ENCODE measurements at places on chromosomes 3 and 15. TPM values are rescaled to one million over a fixed set of nuclear protein-coding genes. Genes with fewer than 3 reads are reported as not detected.
A peak's percentile ranks its signal among the peaks of the same experiment; 100 is the strongest.

DNA sequence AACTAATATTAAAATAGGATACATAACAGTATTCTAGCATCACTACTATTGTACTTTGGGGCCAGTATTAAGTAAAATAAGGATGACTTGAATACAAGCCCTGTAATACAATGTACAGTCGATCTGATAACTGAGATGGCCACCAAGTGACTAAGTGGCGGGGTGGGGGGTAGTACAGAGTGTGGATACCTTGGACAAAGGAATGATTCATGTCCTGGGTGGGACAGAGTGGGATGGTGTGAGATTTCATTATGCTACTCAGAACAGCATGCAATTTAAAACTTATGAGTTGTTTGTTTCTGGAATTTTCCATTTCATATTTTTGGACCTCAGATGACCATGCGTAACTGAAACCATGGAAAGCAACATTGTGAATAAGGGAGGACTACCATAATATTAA lies 46.0 kb downstream of the SLC7A14 start:
- no peak overlapping the region for H3K27ac ChIP-seq
- H3K4me1 ChIP-seq = peaks cover 21% of the 10 kb centered on the region
- no peak overlapping the region for H3K4me3 ChIP-seq
- H3K36me3 ChIP-seq = no peaks in the 10 kb centered on the region

DNA sequence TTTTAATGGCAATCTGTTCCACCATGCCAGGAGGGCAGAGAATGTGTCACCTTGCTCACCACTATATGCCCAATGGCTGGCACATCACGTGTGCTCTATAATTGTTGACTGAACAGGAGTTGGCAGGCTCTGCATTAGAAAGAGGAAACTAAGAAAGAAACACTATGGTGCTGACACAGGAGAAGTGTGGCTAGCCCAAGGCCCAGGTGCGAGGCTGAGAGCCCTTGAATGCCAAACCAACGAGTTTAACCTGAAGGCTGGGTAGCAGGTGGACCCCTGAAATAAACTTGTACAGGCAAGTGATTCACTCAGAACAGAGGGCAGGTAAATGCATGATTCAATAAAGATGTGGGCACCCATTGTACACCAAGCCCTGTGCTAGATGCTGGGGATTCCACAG lies 2.4 kb downstream of the CHCHD4 start:
- 0 out of 2 replicates have a peak overlapping the region, but pooled peaks have one; percentile 87 for H3K4me3 ChIP-seq
- peaks cover 23% of the 10 kb centered on the region for H3K4me1 ChIP-seq
- peaks cover 8% of the 10 kb centered on the region for H3K36me3 ChIP-seq

- no peaks in the 10 kb centered on the region for H3K36me3 ChIP-seq
- peak; percentile 67 for DNase-seq
- H3K27me3 ChIP-seq = no peaks in the 10 kb centered on the region
- no peak overlapping the region for H3K4me3 ChIP-seq
Measured at GRCh38 chr3:194561306-194561974, 71.8 kb downstream of the TMEM44 start.

DNA sequence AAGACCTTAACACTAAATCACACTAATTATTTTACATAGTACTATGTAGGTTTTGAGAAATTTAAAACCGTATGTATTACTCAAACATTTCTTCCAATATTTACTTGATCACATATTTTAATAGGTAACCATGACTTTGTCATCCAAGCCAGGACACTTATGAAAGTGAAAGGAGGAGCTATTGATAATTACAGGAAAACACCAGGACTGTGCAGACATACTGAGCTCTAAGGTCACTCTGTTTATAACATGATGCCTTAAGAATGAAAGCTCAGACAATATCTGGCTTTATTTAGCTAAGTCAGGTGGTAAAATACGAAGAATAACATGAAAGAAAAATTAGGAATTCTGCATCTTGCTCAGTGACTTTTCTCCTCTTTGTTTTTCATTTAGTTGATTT lies 216.0 kb upstream of the NANOGP8 start:
- no peak for DNase-seq
- H3K27ac ChIP-seq = no peak overlapping the region
- H3K36me3 ChIP-seq = no peaks in the 10 kb centered on the region
- H3K27me3 ChIP-seq = no peaks in the 10 kb centered on the region
- H3K4me1 ChIP-seq = peaks cover 16% of the 10 kb centered on the region

DNA sequence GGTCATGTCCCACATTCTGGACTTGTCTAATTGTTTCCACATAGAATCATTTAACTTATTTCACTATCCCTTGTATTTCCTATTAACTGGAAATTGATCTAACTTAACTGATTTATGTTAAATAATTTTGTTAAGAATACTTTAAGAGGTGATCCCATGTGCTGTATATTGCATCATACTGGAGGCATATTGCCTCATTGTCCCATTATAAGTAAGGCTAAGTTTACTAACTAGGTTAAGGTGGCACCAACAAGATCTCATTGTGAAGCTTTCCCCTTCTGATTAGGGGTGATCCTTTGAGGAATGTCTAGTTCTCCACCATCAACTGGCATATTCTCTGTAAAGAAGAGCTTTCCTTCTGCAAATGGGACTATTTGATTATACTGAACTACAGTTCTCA lies 24.4 kb downstream of the MAP1A start:
- no peaks in the 10 kb centered on the region for H3K36me3 ChIP-seq
- no peak overlapping the region for H3K27ac ChIP-seq
- no peaks in the 10 kb centered on the region for H3K4me1 ChIP-seq

DNA sequence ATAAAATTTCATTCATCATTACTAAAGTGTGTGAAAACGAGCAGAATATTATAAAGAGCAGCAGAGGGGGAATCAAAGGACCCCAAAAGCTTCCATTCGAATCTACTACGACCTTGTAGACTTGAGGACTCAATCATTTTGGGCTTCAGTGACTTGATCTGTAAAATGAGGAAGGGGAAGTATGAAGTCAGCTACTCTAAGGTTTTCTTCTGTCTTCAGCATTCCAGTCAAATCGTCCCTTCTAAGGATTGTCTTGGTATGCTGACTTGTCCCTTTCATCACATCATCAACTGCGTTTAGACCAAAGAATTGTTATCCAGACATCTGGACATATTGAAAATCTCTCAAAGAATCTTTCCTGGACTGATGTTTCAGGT lies 44.8 kb downstream of the PLD1 start:
- H3K27me3 ChIP-seq = no peaks in the 10 kb centered on the region
- H3K4me3 ChIP-seq = no peak overlapping the region
- H3K4me1 ChIP-seq = no peaks in the 10 kb centered on the region
- H3K27ac ChIP-seq = no peak overlapping the region
- no peaks in the 10 kb centered on the region for H3K36me3 ChIP-seq

- H3K4me1 ChIP-seq = peaks cover 19% of the 10 kb centered on the region
- no peaks in the 10 kb centered on the region for H3K36me3 ChIP-seq
- H3K27ac ChIP-seq = no peak overlapping the region
- no peaks in the 10 kb centered on the region for H3K27me3 ChIP-seq
- no peak for DNase-seq
- no peak overlapping the region for H3K4me3 ChIP-seq
Measured at GRCh38 chr3:131360191-131360755, 21.3 kb upstream of the NUDT16 start.

DNA sequence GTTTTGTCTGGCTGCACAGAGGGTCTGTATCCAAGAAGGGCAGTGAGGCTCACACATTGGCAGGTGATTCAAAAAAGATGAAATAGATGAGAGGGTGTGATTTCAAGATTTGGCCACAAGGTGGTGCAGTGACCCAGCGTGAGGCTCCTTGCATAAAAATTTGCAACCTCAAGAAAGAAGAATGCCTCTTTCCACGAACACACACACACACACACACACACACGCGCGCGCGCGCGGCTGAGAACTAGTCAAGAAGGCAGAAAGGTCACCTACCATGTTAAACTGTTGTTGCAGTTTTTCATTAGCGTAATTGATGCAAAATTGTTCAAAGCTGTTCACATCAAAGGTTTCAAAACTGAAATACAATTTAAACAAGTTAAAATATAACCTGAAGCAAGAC lies 39.2 kb downstream of the MYO5C start:
- H3K27me3 ChIP-seq = no peaks in the 10 kb centered on the region
- H3K27ac ChIP-seq = no peak overlapping the region
- peak; percentile 80 for DNase-seq
- H3K36me3 ChIP-seq = peaks cover 16% of the 10 kb centered on the region
- peaks cover 42% of the 10 kb centered on the region for H3K4me1 ChIP-seq
- H3K4me3 ChIP-seq = no peak overlapping the region

- H3K4me1 ChIP-seq = no peaks in the 10 kb centered on the region
- no peak overlapping the region for H3K4me3 ChIP-seq
- no peak overlapping the region for H3K27ac ChIP-seq
- H3K36me3 ChIP-seq = no peaks in the 10 kb centered on the region
Measured at GRCh38 chr3:67030785-67031740, 33.0 kb downstream of the KBTBD8 start.

DNA sequence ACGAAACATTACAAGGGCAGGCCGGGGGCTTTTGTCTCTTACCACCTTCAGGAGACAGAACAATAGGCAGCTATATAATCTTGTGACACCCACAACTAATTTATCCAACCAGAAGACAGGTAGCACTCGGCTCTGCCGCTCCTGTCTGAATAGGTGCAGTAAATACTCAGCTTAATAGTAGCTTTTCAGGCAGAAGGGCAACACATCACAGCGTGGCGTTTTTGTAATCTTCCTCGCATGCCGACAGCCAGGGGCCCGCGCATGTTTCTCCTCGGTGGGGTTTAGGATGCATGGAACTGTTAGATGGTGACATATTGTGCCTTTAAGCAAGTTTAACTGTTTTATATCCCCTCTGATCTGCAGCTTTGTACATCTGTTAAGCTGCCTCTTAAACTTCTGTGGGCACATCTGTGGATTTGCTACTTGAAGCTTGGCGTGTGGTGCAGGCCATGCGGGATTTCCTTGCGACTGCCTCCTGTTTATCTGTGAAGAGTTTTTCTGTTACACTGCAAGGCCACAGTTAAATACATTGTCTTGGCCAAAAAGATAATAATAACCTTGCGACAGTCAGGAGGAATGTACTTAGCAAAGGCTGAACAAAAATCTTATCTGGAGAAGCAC lies 123.2 kb upstream of the BNIP2 start:
- peaks cover 43% of the 10 kb centered on the region for H3K27me3 ChIP-seq
- no peak for DNase-seq
- H3K36me3 ChIP-seq = no peaks in the 10 kb centered on the region
- no peaks in the 10 kb centered on the region for H3K4me1 ChIP-seq

DNA sequence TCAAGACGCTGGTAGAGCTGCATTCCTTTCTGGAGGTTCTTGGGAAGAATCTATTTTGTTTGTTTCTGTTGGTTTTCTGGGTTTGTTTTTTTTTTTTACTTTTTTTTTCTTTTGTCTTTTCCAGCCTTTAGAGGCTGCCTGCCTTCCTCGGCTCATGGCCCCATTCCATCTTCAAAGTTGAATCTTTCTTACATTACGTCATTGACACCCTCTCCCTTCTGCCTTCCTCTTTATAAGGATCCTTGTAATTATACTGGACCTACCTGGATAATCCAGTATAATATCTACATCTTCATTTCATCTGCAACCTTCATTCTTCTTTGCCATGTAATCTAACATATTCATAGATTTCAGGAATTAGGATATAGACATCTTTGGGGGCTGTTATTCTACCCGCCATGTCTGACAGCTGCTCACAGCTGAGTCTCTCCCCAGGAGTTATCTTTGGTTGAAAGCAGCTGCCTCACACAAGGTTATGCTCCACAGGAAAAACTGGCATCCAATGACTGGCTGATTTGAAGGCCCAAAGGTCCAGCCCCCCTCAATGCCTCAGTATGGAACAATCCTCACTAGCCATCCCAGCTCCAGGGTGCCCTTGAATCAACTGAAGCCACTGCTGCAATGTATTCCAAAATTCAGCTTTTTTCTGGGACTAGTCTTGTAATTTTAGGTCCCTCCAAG lies 38.4 kb upstream of the THBS1 start:
- no peak overlapping the region for H3K4me3 ChIP-seq
- H3K4me1 ChIP-seq = no peaks in the 10 kb centered on the region
- DNase-seq = no peak
- H3K27me3 ChIP-seq = no peaks in the 10 kb centered on the region
- no peaks in the 10 kb centered on the region for H3K36me3 ChIP-seq

DNA sequence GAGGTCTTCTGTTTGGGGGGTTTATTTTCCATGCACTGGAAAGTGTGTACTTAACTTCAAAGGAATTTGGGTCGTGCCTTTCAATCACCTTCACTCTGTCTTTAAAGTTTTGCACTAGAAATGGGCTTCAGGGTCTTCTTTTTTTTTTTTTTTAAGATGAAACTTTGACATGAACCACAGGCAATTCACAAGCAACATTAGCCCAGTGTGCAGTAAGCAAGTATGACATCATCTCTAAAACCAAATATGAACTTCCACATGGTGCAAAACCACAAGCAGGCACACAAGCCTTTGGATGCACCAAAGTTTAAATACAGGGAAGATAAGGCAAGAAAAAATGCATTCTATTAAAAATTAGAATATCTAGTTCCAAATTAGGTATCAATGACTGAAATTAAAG lies 381.9 kb downstream of the ERC2 start:
- DNase-seq = no peak
- H3K27ac ChIP-seq = no peak overlapping the region
- no peaks in the 10 kb centered on the region for H3K27me3 ChIP-seq
- H3K4me1 ChIP-seq = no peaks in the 10 kb centered on the region
- no peak overlapping the region for H3K4me3 ChIP-seq

GRCh38 chr3:113243071-113243470 lies 31.7 kb downstream of the BOC start:
- peaks cover 8% of the 10 kb centered on the region for H3K4me1 ChIP-seq
- H3K27me3 ChIP-seq = no peaks in the 10 kb centered on the region
- H3K27ac ChIP-seq = no peak overlapping the region
- no peak overlapping the region for H3K4me3 ChIP-seq

DNA sequence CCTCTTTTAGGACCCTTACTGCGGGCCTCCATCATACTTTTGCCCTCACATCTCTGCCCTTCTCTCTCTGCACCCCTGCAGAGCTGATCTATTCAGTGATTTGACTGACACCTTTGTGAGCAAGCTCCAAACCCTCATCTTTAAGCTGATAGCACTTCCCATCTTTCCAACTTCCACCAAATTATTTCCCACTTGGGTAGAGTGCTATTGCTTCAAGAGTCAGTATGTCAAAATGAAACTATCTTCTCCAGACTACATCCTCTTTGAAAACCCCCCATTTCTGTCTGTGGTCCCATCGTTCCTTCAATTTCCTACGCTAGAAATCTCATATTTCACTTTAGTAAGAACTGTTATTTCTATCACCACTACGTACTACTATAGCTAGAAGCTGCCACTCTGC lies 19.7 kb downstream of the ZWILCH start:
- no peak overlapping the region for H3K27ac ChIP-seq
- DNase-seq = no peak
- no peak overlapping the region for H3K4me3 ChIP-seq
- no peaks in the 10 kb centered on the region for H3K4me1 ChIP-seq
- peaks cover 13% of the 10 kb centered on the region for H3K36me3 ChIP-seq

GRCh38 chr3:14769544-14770325 lies 49.0 kb upstream of the FGD5 start:
- no peak overlapping the region for H3K27ac ChIP-seq
- no peak for DNase-seq
- no peaks in the 10 kb centered on the region for H3K36me3 ChIP-seq
- no peaks in the 10 kb centered on the region for H3K27me3 ChIP-seq

- H3K27me3 ChIP-seq = no peaks in the 10 kb centered on the region
- H3K27ac ChIP-seq = peak overlapping the region; percentile 4
- H3K36me3 ChIP-seq = no peaks in the 10 kb centered on the region
- DNase-seq = no peak
- H3K4me1 ChIP-seq = peaks cover 38% of the 10 kb centered on the region
- no peak overlapping the region for H3K4me3 ChIP-seq
Measured at GRCh38 chr15:78206326-78207109, 27.8 kb downstream of the ACSBG1 start.

ITIH1 gene
- total RNA-seq = not detected

CYP11A1 gene
- not detected for total RNA-seq

ADCY5 gene
- not detected for total RNA-seq

SENP8 gene
- 1.2 TPM for total RNA-seq

DUOX1 gene
- total RNA-seq = not detected

GOLGA6D gene
- total RNA-seq = not detected

ZNF717 gene
- total RNA-seq = 5.2 TPM

NEK4 gene
- 33.6 TPM for total RNA-seq

SERP1 gene
- total RNA-seq = 439 TPM

ALAS1 gene
- 69.5 TPM for total RNA-seq

FOXL2 gene
- total RNA-seq = not detected
